ENCODE measurements at places on chromosomes 5 and 9.
A peak's percentile ranks its signal among the peaks of the same experiment; 100 is the strongest.

- no peak for DNase-seq
Measured at GRCh38 chr9:103802068-103802467, 292.0 kb upstream of the SMC2 start.

DNA sequence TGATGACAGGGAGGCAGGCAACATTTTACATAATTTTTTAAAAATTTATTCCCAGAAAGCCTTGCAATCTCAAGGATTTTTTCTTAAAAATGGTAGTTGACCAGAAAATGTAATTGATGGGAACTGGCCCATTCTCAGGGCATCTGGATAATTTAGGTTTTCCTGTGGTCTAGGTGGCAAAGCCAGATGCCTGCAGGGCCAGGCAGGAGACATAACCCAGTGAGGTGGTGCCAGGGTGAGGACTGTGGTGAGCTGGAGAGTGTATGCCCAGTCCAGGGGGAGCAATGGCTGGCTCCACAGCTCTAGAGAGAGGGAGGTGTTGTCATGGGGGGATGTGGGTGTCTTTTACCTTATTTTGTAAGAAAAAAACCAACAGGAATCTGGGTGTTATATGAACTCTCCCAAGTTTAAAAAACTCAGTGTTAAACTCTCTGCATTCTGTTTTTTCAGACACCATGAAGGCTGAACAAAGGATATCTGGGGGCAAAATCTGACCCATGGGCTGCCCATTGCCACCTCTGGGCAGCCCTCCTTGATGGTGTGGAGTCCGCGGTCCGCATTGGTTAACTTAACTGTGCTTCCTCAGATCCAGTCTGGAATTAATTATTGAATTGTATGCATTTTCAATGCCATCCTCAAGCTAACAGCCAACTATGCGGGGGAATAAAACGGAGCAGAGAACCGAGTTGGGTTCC, 43.9 kb downstream of the BOD1 start:
- no peak for DNase-seq

GRCh38 chr5:5089895-5090649, 50.1 kb upstream of the ADAMTS16 start:
- no peak for DNase-seq

GRCh38 chr5:149860801-149861322, 83.7 kb downstream of the PDE6A start:
- no peak for DNase-seq

DNA sequence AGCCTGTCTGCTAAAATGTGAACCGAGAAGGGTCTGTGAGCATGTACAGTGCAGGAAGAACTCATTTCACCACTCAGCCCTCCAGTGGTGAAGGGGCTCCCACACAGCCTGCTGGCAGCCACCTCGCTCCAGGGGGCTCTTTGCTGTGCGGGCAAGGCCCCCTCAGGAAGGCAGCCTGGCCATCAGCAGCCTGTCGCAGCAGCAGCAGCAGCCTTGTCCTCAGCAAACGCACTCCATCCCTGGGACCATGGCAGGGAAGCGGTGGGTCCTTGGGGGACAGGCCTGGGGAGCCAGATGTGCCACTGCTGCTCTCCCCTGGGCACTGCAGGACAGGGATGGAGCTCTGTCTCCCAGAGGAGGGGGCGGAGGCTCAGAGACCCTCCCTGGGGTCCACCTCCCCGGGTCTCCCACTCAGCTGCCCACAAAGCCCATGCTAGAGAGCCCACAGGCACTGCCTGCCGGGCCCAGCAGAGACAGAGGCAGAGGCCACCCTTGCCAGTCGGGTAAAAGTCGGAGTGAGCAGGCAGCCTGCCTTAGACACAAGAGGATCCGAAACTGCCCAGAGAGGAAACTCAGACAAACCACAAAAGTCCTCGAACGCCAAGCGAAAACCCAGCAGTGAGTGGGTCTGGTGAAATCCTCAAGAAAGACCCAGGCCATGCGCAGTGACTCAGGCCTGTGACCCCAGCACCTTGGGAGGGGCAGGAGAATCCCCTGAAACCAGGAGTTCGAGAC, 8.0 kb downstream of the BRD3 start:
- no peak for DNase-seq

- no peak for DNase-seq
Measured at GRCh38 chr5:55621229-55621628, 86.5 kb upstream of the PLPP1 start.

DNA sequence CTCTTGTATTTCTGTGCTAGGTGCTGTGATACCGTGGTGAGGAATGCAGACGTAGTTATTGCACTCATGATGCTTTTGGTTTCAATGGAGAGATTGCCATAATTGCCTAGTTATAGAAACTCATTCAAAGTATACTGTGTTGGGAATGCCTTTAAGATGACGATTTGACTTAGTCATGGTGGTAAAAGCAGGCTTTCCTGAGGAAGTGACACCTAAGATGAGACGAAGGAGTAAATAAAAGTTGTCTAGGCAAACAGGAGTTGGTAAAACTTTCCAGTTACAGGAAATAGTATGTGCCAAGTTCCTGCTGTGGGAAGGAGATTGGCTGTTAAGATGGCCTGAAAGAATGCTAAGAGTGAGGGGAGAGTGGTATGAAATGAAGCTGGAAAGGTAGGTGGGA, 48.1 kb downstream of the FOCAD start:
- DNase-seq: no peak

DNA sequence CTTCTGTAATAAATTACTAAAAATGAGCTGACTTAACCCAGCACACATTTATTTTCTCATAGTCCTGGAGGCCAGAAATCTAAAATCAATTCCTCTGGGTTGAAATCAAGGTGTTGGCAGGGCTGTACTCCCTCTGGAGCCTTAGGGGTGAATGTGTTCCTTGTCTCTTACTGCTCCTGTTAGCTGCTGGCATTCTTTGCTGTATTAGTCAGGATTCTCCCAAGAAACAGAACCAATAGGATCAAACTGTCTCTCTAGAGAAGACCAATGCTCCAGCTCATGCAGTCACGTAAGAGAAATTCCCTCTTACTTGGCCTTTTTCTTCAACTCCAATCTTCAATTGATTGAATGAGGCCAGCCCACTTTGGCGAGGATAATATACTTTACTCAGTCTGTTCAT, 15.3 kb upstream of the CD180 start:
- no peak for DNase-seq

DNA sequence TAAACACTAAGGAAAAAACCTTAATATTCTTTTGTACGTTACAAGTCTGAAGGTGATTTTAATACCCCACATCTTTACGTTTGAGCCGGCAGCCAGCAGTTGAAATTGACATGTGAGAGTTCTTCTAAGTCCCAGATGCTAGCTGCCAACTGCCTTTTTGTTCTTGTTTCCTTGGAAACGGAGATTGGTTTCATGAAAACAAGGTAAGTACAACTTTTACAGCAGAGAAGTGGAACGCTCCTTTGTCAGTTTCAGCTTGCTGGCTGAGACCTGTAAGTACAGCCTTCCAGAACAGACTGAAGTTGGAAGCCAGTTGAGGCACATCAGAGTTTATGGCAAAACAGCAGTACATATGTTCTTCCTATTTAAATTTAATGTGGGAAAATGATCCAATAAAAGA, 1018.4 kb upstream of the ARRDC3 start:
- no peak for DNase-seq

DNA sequence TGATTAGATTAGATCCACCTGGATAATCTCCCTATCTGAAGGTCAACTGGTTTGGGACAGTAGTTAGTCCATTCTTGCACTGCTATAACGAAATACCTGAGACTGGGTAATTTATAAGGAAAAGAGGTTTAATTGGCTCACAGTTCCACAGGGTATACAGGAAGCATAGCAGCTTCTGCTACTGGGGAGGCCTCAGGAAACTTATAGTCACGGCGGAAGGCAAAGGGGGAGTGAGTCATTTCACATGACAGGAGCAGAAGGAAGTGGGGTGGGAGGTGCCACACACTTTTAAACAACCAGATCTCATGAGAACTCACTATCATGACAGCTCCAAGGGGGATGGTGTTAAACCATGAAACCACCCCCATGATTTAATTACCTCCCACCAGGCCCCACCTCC, 9.9 kb downstream of the C9orf40 start:
- peak; percentile 49 for DNase-seq

GRCh38 chr5:137633896-137634295, 102.0 kb downstream of the KLHL3 start:
- DNase-seq: no peak

DNA sequence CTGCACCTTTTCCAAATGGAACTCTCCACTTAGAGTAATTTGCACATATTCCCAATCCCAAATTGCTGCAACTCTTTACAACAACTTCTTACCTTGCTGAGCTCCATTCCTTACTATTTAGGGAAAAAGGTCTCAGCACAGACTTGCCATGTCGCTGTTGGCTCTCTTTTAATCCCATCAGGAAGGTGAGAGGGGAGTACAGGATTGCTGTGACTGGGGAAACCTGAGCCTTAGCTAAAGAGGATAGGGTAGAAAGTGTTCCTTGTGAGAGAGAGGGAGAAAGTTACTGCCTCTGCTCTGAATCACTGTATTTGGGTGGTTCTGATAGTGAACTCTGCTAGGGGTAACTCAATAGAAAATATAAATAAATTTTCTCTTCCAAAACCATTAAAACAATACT, 43.7 kb upstream of the GABRA1 start:
- no peak for DNase-seq

DNA sequence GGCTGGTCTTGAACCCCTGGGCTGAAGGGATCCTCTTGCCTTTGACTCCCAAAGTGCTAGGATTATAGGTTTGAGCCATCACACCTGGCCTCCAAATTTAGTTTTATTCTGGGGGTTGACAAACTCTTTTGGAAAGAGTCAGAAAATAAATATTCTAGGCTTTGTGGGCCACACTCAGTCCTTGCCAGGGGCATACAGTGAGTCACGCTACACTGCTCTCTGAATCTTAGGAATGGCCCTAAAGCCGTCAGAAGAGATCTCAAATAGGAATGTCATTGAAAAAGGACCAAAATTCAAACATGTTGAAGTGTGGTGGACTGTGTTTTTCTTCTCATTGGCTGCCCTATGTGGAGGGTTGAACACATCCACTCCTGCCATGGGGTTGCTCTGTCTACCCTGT, 127.7 kb upstream of the BASP1 start:
- no peak for DNase-seq

- no peak for DNase-seq
Measured at GRCh38 chr5:157270771-157271170, 4.8 kb downstream of the CYFIP2 start.

GRCh38 chr5:169280286-169280685, 20.7 kb downstream of the SLIT3 start:
- DNase-seq: no peak

DNA sequence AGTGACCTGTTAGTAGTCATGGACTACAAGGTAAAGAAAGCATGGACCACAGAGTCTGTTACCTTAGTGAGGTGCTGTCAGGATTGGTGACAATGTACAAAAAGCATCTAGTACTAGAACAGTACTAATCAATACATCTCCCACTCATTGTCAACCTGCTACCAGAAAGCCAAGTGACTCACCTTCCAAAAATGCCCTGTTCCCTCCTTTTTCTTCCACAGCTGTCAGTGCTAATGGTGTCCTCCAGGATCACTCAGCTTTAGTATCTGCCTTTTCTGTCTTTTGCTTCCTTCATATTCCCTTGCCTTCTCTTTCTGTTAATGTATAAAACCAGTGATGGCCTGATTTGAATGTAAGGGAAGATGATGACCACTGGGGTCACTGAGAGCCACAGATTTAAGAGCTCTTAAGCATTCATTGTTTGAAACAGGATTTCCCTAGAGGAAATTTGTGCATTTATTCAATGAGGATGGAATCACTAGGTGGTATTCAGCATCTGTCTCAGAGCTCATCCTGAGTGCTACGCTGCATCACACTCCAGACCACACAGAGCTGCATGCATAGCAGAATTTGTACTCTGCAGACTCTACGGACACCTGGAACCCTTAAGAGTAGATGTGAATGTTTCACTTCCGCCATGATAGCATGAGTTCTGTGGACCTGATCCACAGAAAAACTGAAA, 71.0 kb downstream of the SV2C start:
- DNase-seq: no peak

DNA sequence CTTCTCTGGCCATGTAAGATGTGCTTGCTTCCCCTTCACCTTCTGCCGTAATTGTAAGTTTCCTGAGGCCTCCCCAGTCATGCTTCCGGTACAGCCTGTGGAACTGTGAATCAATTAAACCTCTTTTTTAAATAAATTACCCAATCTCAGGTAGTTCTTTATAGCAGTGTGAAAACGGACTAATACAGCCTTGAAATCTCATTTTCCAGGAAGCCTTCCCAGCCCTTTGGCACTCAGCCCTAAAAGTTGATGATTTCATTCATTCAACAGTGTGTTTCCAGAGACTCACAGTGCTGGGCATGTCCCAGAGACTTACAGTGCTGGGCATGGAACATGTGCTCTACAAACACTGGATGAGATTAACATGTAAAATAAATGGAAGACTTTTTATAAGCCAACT, 135.8 kb downstream of the DCP2 start:
- DNase-seq: no peak

DNA sequence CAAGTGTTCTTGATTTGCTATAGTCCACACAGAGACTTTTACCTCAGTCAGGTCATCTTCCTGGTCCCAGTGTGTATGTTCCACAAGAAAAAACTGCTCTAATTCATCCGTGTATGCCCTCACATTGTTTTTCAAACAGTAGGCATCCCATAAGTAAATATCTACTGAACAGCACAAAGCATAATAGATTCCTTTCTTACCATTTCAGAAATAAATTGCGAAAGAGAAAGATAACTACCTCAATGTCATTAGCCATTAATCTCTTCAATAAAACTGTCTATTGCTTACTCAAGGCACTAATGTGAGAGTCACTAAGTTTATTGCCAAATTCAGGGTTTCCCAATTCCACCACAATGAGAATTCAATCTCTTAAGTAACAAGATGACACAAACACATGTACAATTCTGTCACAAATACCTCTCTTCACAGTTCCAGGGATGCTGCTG, 9.6 kb downstream of the FBXW2 start:
- peak; percentile 28 for DNase-seq
